Left ventricle myocardium inferior (tissue), 1 donor: ENCODE measurements at places on chromosomes 5 and 9. TPM values are rescaled to one million over a fixed set of nuclear protein-coding genes. Genes with fewer than 3 reads are reported as not detected.

DNA sequence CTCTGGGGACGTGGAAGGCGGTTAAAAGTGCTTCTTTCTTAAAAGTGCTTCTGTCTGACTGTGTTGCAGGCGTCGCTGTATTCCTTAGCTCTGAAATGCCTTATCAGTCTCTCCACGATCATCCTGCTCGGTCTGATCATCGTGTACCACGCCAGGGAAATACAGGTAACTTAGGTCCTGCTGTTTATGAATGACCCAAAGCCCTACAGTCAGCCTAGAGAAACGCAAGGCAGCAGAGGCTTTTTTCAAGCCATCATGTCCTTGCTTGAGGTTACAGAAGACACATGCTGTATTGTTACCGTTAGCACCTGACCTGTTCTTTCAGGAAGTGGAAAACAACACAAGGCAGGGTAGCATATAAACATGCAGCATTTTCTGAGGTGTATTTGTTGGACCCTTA is 2.0 kb downstream of the KCNN2 start:
- no peak for DNase-seq

DNA sequence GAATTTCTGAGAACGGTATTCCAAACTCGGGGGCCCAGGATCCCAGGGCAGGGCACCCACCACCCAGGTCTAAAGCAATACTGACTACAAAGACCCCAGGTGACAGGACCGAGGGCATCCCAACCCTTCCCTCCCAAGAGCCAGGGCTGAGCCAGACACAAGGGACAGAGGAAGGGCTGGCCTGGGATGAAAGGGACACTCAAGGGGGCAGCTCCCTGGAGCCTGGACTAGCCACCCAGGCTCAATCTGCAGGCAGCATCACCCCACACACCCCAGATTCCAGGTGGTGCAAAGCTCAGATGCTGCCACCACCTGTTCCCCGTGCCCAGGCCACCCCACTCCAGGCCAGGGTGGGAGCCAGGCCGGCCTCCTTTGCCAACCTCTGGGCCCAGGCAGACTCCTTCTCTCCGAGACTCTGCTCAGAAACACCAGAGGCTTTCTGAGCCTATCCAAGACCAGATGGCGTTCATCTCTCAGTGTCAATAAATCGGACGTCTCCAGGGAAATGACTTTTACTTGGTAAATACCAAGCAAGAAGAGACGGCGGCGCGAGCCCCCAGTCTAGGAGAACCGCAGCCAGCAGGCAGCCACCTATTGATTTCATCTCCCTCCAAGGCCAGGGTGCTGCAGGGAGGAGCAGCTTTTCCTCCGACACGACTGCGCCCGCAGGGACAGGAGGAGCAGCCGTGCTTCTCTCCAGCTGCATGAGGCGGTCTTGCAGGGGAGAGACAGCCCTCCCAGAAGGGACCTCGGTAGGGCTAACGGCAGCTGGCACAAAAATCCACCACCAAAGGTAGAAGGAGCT is 94.1 kb upstream of the ADAMTS2 start:
- no peak for DNase-seq

- DNase-seq: no peak
Measured at GRCh38 chr5:146070746-146071145, 34.6 kb downstream of the PLAC8L1 start.

DNA sequence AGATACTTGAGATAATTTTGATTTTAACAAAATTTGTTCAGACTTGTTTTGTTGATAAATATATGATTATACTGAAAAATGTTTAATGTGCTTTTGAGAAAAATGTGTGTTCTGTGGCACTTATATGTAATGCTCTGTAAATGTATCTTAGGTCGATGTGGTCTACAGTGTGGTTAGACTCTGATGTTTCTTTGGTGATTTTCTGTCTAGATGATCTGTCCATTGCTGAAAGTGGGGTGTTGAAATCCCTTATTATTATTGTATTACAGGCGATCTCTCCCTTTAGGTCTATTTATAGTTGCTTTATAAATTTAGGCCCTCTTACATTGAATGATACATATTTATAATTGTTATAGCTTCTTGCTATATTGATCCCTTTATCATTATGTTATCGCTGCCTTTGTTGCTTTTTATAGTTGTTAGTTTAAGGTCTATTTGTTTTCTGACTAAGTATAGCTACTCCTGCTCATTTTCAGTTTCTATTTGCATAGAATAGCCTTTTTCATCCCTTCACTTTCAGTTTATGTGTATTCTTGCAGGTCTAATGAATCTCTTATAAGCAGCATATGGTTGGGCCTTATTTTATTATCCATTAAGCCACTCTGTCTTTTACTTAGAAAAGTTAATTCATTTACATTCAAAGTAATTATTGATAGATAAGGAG is 124.3 kb downstream of the MRPS30 start:
- no peak for DNase-seq

- DNase-seq: no peak
Measured at GRCh38 chr5:110517396-110517795, 209.1 kb downstream of the TMEM232 start.

DNA sequence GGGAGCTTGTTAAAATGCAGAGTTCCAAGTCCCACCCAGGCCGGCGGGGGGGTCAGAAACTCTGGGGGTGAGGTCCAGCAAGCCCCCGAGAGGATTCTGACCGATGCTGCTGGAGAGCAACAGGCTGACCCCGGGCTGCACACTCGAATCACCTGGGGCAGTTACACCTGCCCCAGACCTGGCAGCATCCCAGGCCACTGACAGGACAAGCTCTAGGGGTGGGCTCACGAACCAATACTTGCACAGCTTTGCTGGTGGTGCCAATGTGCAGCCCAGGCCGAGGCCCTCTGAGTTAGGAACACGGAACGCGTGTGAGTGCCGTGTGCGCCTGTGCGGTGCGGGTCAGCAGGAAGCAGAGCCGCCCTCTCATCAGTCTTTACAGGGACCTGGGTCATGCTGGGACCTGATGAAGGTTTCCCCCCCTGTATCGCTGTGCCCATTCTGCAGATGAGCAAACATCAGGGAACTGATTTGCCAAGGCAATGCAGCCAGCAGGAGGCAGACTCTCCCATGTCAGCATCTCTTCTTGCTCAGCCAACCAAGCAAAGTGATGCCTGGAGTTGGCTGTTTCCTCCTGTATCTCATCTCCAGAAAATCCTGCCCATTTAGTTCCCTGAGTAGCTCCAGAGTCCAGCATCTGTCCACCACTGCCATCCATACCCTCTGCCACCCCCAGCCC is 16.3 kb downstream of the FAM163B start:
- DNase-seq: no peak

- peak; percentile 41 for DNase-seq
Measured at GRCh38 chr9:128683340-128684064, 5.5 kb upstream of the SET start.

- DNase-seq: no peak
Measured at GRCh38 chr9:35349287-35349990, 140.5 kb upstream of the RUSC2 start.

GRCh38 chr5:82045554-82046275 is 73.9 kb downstream of the ATG10 start:
- no peak for DNase-seq

DNA sequence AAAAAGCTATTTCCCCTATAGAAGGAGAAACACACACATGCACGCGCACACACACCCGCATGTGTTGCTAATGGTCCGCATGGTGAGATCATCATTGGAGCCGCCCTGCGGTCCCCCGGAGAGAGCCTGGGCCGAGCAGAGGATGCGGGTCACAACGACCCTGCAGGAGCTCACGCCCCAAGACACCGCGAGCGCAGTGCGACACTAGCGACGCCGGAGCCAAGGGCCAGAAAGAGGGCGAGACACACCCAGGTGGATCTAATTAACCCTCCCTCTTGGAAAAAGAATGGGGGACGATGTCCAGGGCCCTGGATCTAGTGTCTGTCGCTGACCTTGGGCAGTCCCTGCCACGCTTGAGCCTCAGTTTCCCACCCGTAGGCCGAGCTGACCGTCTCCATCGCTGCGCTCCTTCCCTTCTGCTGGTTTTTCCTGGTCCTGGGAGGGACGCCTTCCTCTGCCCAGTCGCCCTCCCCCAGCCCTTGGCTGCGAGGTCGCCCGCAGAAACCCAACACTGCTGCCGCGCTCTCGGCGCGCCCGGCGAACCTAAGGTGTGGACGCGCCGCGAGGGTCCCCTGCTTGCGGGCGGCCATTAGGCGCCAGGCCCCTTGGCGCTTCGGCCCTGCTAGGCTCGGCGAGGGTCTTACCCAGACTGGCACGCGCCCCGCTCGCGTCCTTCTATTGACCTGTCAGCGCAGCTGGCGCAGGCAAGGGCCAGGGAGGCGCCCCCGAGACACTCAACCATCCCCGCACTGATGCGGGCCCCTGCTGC is 47.5 kb upstream of the RNF20 start:
- peak; percentile 41 for DNase-seq

DNA sequence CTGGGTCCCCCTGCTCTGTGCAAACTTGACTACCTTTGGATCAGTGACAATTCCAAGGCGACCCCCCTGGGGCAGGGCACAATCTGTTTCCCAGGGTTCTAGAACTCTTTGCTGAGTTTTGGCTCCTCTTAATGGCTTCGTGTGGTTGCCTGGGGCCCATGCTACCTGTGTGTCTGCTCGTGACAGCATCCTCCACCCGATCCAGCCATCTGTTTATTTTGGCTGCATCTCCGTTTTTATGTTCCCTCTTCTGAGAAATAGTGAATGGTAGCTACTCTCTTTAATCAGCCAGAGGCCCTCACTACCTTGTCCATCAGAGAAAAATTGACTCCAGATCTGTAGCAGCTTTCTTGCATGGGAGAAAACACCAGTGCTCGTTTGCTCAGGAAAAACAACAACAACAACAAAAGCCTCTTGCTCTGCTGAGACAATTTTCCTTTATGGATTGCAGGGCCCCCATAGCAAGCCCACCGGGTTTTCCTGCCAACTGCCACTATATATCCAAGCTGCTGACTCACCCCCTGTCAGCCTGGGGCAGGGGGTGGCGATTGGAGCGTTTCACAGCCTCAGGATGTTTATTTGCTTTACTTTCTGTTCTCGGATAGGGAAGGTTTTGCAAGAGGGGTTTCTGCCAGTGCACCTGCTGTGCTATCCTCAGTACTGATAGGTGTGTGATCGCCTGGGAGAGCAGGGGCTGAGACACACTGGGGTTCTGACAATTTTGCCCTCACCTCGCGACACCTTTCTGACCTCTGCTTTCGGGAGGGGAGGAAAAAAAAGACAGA is 607.8 kb downstream of the BNC2 start:
- no peak for DNase-seq

GRCh38 chr5:170479484-170479883 is 24.3 kb upstream of the KCNIP1 start:
- no peak for DNase-seq

- DNase-seq: no peak
Measured at GRCh38 chr5:54630738-54631359, 113.3 kb downstream of the SNX18 start.

GRCh38 chr5:170333161-170333910 is 35.8 kb upstream of the LCP2 start:
- no peak for DNase-seq

GRCh38 chr5:170111088-170111785 is 5.5 kb downstream of the FOXI1 start:
- DNase-seq: no peak

DNA sequence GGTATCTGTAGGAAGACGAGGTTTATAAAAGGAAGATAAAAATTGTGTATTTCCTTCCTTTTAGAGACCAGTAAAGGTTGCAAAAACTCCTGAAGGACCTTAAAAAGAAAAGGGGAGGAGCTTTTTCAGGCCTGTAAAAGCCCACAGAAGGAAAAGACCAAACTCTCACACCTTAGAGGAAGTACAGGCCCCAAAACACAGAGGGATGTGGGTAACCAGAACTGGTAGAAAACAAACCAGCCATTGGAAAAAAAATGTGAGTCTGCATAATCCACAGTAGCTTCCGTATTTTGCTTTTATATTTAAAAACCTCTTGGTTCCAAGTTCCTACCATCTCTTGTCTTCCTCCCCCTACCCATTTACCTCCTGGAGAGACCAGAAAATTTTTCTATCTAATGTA is 8.5 kb downstream of the GIN1 start:
- DNase-seq: no peak

GRCh38 chr5:176350416-176350815 is 11.1 kb downstream of the KIAA1191 start:
- no peak for DNase-seq

- DNase-seq: no peak
Measured at GRCh38 chr5:72624641-72625236, 117.5 kb upstream of the ZNF366 start.

The FGF1 gene
- total RNA-seq: 59.9 TPM

The PCDHB5 gene
- 2.3 TPM for total RNA-seq

The CNTFR gene
- total RNA-seq: 4.6 TPM

The BASP1 gene
- 3.7 TPM for total RNA-seq

The SCGB3A2 gene
- total RNA-seq: not detected

The GABRB2 gene
- total RNA-seq: 0.11 TPM

The RNF183 gene
- not detected for total RNA-seq
